Activated CD8-positive, alpha-beta memory T cell treated with anti-CD3 and anti-CD28 coated beads for 1 hour (primary cell): ENCODE measurements at places on chromosomes 2 and 18.

- DNase-seq, result no peak
Measured at GRCh38 chr18:4445902-4446301, 9.2 kb downstream of the DLGAP1 start.

DNA sequence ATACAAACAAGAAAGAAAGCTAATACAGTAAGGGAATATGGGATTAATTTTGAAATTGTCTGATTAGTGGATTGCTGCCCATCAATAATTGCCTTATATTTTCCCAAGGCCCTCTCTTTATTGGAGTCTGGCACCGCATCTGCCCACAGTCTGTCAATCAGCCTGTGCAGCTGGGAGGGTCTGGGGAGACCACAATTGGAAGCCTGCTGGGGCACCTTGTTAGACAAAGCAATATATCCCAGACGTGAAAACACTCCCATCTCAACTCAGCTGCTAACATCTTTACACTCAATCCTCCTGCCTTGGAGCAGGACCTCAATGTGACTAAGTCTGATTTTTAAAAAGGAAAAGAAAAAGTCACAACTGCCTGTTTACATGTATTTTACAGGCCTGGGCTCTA is 258.6 kb downstream of the SRBD1 start:
- no peak for DNase-seq

- no peak for DNase-seq
Measured at GRCh38 chr18:59172664-59173249, 33.1 kb downstream of the SEC11C start.

GRCh38 chr2:26682155-26682554 is 10.4 kb upstream of the KCNK3 start:
- DNase-seq, result no peak

DNA sequence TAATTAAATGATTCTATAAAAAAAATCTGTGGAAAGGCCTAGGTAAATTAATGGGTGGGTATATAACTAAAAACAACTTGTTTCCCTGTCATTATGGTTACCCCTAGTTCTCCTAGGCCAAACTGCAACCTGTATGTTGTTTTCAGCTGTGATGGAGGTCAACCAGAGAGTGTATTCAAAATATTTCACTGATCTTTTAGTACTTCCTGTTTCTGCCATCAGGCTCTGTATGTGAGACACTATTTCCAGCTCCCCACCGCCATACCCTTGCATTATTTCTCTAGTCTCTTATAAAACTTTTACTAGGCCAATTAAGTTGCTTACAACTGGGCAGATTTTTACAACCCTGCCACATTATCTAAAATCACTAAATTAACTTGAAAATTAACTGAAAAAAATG is 21.0 kb upstream of the CDKL4 start:
- no peak for DNase-seq

DNA sequence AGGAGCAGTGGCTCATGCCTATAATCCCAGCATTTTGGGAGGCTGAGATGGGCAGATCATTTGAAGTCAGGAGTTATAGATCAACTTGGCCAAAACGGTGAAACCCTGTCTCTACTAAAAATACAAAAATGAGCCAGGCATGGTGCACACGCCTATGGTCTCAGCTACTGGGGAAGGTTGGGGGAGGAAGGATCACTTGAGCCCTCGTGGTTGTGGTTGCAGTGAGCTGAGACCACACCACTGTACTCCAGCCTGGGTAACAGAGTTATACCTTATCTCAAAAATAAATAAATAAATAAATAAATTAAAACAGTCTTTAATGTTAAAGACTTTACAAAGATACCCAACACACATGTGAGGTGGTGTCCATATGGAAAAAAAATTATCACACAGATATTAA is 134.0 kb downstream of the C2orf74 start:
- no peak for DNase-seq

GRCh38 chr2:200624026-200624425 is 38.2 kb downstream of the AOX1 start:
- no peak for DNase-seq

DNA sequence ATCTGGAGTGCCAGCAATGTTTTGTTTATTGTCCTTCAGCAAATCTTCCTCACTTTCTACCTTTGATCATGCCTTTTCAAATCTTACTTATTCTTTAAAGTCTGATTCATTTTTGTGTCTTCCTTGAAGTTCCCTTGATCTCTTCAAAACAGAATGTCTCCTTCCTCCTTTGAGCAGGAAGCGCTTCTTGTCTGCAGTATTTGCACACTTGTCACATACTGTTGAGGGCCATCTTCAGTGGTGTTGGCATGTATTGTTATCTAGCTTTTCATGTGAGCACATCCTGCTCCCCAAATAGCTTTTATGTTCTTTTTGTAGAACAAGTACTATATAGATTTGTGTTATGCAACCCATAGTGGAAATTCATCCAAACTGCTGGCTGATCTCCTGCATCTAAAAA is 5.9 kb upstream of the CERS6 start:
- DNase-seq, result no peak

DNA sequence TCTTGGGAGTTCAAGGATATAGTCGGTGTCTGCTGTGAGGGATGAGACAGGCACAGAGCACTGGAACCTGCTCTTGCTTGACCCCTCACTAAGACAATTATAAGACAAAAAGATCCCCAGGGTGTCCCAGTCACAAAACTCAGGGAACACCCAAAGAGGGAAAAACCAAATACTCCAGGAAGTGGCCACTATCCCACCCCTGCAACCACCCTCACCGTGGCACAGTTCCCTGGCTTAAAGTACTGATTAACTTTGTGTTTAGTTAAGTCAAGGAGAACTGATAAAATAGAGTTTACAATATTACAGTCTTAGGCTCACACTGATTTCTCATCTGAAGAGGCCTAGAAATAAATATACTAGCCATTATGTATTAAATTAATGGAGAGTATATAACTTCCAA is 13.5 kb downstream of the IL36B start:
- DNase-seq, result no peak

GRCh38 chr2:183926433-183926832 is 671.9 kb upstream of the ZNF804A start:
- DNase-seq, result no peak

DNA sequence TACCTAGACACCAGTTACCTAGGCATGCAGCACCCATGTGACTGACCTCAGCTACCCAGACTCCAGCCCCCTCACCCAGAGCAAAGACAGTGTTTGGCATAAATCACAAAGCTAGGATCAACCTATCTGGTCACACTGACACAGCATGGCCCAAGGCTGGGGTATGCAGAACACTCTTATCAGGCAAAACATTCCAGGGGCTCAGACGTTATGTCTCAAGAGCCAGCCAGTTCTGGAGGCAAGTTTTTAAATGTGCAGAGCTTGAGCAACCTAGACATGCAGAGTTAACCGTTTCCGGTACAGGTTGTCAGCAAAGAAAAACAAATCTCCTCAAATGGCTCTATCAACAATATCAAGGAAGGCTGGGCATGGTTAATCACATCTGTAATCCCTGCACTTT is 92.8 kb downstream of the AP1S3 start:
- no peak for DNase-seq
